ENCODE measurements at places on chromosomes 13 and 19.

DNA sequence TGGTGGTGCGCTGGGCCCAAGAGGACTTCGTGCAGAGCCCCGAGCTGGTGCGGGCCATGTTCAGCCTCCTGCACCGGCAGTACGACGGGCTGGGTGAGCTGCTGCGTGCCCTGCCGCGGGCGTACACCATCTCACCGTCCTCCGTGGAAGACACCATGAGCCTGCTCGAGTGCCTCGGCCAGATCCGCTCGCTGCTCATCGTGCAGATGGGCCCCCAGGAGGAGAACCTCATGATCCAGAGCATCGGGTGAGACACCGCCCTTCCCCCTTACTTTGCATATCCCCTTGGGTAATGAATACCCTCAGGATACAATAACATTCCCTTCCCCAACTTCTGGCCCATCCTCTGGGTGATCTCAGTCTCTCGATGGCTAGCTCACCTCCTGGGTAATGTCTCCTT is 60.9 kb downstream of the RYR1 start:
- DNase-seq: no peak

DNA sequence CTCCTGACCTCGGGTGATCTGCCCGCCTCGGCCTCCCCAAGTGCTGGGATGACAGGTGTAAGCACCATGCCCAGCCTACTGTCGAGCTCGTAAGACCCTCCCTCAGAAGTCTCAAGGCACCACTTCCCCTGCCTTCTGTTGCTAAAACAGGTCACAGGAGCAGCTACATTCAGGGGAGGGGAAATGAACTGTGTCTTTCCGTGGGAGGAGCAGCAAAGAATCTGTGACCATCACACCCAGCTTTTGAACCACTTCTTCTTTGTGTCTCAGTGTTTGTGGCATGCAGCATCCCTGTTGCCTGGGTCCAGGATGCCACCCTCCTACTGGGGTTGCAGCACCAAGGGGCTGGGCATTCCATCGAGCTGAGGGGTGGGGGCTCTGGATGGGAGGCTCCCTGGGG is 7.7 kb upstream of the CSNK1G2 start:
- DNase-seq: no peak

GRCh38 chr13:71244161-71244560 is 622.8 kb downstream of the DACH1 start:
- no peak for DNase-seq

DNA sequence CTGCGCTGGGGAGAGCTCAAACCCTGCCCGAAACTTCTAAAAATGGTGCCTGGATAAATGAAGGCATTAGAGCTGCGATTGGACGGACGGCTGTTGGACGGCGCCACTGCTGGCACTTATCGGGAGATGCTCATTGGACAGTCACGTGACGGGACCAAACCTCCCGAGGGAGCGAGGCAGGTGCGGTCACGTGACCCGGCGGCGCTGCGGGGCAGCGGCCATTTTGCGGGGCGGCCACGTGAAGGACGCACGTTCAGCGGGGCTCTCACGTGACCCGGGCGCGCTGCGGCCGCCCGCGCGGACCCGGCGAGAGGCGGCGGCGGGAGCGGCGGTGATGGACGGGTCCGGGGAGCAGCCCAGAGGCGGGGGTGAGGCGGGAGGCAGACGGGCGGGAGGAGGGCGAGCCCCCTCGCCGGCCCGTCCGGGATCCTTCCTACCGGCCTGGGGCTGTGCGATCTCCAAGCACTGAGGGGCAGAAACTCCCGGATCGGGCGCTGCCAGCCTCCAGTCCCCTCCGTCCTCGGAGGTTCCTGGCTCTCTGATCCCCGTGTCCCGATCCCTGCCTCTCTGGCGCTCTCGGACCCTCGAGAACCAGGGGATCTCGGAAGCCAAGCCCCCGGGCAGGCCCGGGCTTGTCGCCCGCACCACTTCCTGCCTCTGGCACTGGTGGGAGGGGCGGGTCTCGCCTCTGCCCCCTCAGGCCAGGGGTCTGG is at the start of gene BAX:
TSS of gene BAX (plus strand) at position 281 of the 713 bp plus-strand sequence. CDS start at position 335, 54 bp downstream.
- peak; percentile 99 for DNase-seq

- no peak for DNase-seq
These were observed 56.1 kb downstream of the MAP4K1 start for GRCh38 chr19:38561658-38562057.

DNA sequence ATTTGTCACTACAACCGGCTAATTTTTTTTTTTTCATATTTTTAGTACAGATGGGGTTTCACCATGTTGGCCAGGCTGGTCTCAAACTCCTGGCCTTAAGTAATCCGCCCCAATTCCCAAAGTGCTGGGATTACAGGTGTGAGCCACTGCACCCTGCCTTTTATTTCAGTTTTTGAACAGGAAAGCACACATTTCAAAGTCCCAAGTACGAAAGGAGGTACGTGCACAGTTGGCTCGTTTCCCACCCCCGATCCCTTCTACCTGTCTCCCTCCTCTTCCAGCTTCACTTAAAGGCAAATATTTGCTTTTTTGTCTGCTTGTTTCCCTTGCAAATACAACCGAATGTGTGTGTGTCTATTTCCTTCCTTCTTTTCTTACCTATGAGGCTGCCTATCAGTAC is 30.5 kb downstream of the ZIC5 start:
- no peak for DNase-seq

DNA sequence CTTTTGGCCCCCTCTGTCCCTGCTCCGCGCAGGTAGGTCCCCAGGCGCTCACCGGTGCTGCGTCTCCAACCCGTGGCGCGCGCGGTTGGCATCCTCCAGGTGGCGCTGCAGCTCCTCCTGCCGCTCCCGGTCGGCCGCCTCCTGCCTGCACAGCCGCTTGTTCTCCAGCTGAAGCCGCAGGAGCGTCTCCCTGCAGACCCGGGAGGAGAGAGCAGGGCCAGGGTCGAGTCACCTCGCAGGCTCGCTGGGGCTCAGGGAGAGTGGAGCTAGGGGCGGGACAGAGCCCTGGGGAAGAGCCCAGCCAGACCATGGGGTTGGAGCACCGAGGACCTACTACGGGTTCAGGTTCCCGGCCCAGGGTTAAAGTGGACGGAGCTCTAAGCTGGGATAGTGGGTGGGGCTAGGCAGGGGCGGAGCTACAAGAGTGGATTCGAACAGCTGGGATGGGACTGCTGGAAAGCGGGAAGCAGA is 9.3 kb downstream of the HOOK2 start:
- DNase-seq: peak; percentile 90

DNA sequence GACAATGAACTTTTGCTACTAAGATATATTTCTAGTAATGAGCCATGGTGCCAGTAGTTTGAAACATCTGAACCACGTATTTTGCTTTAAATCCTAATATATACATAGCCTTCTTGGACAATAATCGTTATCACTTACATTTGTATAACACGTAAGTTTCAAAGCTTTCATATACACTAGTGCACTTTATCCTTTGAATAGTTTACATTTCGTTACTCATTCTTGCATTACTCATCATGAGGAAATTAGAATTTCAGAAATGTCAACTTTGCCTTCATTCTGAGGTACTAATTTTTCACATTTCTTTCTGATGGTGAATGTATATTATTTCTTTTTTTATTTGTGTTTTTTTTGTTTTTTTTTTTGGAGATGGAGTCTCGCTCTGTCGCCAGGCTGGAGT is 5.8 kb downstream of the KBTBD7 start:
- no peak for DNase-seq

- no peak for DNase-seq
These were observed 1.6 kb upstream of the IGFL4 start for GRCh38 chr19:46042252-46042883.

All from posterior cingulate gyrus (tissue), 11 donors.